NCI-H1694 (cell line): ENCODE measurements at places on chromosomes 3 and 15.
A peak's percentile ranks its signal among the peaks of the same experiment; 100 is the strongest.

- DNase-seq: no peak
Observed at GRCh38 chr3:10993729-10994065, 1.1 kb downstream of the SLC6A1 start.

- no peak for DNase-seq
Observed at GRCh38 chr15:42151736-42152135, 4.7 kb downstream of the PLA2G4F start.

- DNase-seq: no peak
Observed at GRCh38 chr15:99432271-99433025, 133.3 kb upstream of the MEF2A start.

DNA sequence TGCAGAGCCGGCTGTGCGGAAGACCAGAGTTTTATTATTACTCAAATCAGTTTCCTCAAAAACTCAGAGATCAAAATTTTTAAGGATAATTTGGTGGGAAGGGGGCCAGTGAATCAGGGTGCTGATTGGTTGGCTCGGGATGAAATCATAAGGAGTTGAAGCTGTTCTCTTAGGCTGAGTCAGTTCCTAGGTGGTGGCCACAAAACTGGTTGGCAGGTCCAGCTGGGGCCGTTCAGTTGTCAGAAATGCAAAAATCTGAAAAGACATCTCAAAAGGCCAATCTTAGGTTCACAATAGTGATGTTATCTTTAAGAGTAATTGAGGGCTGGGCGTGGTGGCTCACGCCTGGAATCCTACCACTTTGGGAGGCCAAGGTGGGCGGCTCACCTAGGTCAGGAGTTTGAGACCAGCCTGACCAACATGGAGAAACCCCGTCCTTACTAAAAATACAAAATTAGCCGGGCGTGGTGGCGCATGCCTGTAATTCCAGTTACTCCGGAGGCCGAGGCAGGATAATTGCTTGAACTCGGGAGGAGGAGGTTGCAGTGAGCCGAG is 2.3 kb upstream of the ZNF589 start:
- no peak for DNase-seq

GRCh38 chr15:101114166-101114565 is 137.7 kb downstream of the CHSY1 start:
- DNase-seq: no peak

GRCh38 chr3:33936171-33936920 is 137.9 kb downstream of the PDCD6IP start:
- DNase-seq: no peak

GRCh38 chr3:195774917-195775316 is 36.8 kb downstream of the MUC4 start:
- DNase-seq: peak; percentile 31

DNA sequence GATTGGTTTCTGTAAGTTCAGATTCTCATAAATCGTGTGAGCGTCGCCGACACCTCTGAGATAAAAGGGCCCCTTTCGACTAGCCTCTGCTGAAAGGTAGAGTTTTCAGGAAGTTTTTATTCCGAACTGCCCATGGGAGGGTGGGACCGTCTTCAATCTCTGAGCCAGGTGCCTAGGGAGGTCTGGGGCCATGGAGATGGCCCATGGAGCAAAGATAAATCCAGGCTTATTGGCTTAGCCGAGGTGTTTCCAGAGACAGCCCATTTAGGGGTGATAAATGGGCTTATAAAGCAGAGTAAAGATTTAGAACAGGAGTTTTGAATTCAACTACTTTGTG is 442 bp downstream of the QTRT2 start:
- DNase-seq: no peak

GRCh38 chr3:177320765-177321247 is 123.5 kb upstream of the TBL1XR1 start:
- no peak for DNase-seq

- DNase-seq: no peak
Observed at GRCh38 chr15:46918462-46919140, 798.7 kb upstream of the SEMA6D start.

- DNase-seq: no peak
Observed at GRCh38 chr3:143464850-143465249, 345.3 kb downstream of the CHST2 start.

DNA sequence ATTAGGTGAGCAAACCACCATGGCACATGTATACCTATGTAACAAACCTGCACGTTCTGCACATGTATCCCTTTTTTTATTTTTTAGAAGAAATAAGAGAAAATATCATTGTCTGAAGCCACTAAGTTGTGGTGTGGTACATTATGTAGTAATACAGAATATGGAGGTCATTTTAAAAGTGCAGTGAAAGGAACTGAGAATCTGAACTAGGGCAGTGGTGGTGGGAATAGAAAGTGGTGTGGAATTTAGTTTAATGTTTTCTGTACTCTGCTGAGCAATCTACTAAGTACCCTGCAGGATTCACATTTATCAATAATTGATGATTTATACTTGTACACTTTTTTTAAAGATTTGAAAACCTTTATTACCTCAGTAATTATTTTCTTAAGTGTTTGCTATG is 283.5 kb downstream of the CHL1 start:
- DNase-seq: no peak

- DNase-seq: no peak
Observed at GRCh38 chr3:18445401-18446148, 20.4 kb upstream of the SATB1 start.

- no peak for DNase-seq
Observed at GRCh38 chr15:75723171-75723846, 10.7 kb upstream of the CSPG4 start.

- DNase-seq: no peak
Observed at GRCh38 chr3:138063416-138063815, 52.0 kb downstream of the DZIP1L start.

DNA sequence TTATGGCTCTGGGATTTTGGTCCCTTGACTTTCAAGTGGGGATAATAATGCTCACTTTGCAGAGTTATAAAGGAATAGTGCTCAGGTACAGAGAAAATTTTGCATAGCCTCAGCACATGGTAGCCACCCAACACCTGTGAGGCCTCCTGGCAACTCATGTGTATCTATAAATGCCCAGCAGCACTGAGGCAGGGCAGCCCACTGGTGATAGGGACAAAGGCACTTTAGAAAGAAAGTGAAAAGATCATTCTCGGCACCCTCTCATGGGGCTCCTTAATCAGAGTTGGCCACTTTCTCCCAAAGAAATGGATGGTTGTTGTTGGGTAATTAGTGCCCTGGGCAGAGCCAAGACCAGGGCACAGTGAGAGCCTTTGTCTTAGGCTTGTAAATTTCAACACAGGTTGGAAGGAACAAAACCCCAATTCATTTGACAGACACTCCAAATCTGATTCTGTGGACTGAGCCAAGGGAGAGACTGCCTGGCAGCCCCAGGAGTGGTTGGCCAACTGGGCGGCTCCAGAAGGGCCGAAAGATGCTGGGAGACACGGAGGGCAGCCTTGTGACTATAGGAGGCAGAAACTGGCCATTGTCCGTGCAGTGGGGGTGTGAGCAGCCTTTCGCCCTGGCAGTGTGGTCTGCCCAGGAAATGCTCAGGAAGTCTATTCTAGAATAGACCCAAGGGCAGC is 213.2 kb upstream of the RGMA start:
- no peak for DNase-seq

GRCh38 chr3:108202080-108202479 is 20.1 kb downstream of the IFT57 start:
- no peak for DNase-seq

DNA sequence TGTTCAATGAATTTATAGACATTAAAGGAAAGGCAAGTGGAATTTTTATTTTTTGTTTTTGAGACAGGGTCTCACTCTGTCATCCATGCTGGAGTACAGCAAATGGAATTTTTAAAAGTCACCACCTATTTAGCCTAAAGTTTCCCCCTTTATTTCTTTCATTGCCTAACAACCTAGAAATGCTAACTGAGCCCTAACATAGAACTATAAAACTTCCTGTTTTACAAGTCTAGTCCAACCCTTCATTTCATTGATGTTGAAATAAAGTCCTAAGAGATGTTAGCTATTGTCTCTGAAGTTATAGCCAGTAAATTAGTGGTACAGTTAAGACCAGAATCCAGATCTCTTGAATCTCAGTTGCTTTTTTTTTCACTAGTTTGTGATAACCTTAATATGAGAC is 39.0 kb downstream of the MAPK6 start:
- no peak for DNase-seq

DNA sequence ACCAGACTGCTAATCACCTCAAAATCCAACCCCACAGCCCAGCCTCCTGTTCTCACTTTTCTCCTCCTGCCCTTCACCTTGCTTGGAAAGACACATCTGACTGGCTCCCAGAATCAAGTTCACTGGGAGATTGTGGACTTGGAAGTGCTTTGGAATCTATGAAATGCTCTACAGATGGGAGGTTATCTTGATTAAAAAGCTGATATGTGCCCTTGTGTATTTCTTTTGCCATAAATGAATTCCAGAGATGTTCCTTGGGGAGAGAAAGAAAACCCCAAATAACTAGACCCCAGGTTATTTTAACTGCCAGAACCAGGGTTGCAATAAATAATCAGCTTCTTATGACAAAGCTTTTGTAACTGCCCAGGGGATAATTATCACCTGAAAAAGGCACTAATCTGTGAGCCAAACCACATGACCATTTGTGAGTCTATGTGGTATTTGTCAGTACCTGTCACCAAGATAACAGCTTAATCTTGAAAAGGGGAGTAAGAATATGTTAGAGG is 21.7 kb upstream of the ARHGEF3 start:
- DNase-seq: no peak

DNA sequence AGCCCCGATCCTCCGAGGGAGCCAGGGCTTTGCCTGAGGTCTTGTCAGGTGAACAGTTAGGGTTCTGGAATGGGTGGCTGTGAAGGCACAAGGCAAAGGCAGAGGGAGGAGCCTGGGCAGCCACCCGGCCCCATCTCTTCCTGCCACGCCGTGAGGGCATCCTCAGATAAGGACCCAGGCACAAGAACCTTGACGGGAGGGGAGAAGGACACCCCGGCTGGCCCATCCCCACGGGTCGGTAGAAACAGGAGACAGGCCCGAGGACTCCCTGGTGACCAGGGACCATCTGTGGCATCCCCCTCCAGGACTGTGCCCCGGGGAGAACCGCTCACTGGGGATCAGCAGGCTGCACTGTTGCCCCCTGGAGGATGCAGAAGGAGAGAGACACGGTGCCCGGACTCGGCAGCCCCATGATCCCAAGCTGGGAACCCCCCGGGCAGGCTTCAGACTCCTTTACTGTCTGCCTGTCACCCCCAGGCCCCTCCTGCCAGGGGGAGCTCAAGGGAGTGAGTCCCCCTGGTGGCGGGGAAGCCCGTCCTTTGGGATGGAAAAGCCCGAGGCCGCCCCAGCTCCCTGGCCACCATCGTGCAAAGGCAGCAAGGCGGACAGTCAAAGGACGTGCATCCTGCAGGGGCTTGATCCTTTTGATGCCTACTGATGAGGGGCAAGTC is 12.3 kb upstream of the PCSK6 start:
- DNase-seq: peak; percentile 1

DNA sequence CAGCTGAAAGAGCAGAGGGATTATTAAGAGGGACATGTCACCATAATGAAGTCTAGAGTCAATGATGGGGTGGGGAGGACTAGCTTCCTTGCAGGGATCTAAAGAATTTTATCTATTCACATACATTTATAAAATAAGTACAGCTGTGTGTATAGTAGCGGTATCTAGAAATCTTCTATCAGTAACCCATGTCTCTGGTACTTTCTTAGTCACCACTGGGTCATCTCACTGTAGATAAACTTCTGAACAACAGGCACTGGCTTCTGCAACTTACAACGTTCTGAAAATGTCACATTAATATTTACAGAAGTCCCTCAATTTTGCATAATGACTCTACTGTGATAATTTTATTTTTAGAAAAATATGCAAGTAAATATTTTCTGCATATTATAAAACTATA is 401.7 kb downstream of the TBC1D5 start:
- no peak for DNase-seq

GRCh38 chr3:37229740-37230139 is 55.4 kb upstream of the LRRFIP2 start:
- DNase-seq: no peak

DNA sequence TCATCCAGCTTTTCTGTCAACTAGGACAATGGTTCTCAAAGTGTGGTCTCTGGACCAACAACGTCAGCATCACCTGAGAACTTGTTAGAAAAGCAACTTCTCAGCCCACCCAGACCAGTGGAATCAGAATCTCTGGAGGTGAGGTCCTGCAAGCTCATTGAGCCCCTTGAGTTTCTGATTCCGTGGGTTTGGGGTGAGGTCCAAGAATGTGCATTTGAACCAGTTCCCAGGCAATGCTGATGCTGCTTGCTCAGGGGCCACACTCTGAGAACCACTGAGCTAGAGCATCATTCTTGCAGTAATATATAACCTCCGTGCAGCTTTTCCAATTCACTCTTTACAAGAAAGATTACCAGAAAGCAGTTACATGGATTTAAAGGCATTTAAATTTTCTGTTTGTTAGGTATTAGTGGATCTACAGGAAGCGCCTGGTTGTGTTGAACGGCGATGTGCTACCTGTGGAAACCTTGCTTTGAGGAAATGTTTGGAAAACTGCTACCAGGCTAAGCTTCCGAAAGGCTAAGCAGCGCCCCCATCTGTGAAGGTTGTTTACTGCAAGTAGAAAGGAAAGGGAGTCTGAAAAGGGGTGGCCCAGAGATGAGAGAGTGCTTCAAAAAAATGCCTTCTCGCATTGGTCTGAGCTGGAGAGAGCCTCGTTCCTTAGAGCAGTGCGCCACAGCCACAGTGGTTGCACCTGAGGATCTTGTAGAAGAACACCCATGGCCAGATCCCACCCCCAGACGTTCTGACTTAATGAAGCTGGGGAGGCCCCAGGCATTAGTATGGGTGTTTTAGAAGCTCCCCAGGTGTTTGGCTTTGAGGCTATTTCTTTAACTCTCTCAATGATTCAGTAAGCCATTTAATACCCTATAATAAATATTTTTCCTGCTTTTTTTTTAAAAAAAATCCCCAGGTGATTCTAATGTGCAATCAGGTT is 50.0 kb downstream of the RLBP1 start:
- DNase-seq: peak; percentile 56

GRCh38 chr15:68445351-68445750 is 13.4 kb upstream of the ITGA11 start:
- no peak for DNase-seq

DNA sequence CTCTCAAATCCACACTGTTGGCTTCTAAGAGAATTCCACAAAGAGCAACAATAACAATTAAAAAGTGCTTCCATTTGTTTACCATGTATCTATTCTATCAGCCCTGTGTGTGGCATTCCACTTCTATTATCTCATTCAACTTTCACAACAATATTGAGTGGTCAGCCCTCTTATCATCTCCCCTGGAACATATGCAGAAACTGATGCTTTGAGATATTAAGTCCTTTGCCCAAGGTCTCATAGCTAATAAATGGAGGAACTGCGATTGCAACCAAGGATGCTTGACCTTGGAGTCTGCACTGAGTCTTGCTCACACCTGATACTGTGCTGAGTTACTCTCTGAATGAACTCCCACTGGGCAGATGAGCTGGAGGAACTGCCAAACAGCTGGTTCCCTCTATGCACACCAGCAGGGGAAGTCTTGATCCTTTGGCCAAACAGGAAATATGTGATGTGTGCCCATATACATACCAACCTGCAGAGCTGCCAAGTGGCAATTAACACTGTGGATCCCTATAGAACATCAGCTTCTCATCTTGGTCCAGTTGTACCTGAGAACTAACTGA is 144.7 kb upstream of the WNT5A start:
- DNase-seq: no peak

- no peak for DNase-seq
Observed at GRCh38 chr3:4065085-4065484, 238.1 kb upstream of the SETMAR start.

- DNase-seq: no peak
Observed at GRCh38 chr3:14875411-14876175, 56.8 kb downstream of the FGD5 start.

GRCh38 chr15:63080634-63081250 is 38.2 kb downstream of the TPM1 start:
- peak; percentile 73 for DNase-seq

GRCh38 chr3:73442886-73443285 is 181.9 kb downstream of the PDZRN3 start:
- no peak for DNase-seq
